Fibroblast of the aortic adventitia (primary cell): ENCODE measurements at places on chromosomes 4 and X. TPM values are rescaled to one million over a fixed set of nuclear protein-coding genes. Genes with fewer than 3 reads are reported as not detected.

GRCh38 chrX:46327566-46328115 lies 217.6 kb downstream of the ZNF674 start:
- peak; percentile 47 for DNase-seq

- DNase-seq: peak; percentile 9
Measured at GRCh38 chr4:54498661-54499111, 159.1 kb upstream of the KIT start.

Gene ITIH6
- not detected in 2 replicates for total RNA-seq

DNA sequence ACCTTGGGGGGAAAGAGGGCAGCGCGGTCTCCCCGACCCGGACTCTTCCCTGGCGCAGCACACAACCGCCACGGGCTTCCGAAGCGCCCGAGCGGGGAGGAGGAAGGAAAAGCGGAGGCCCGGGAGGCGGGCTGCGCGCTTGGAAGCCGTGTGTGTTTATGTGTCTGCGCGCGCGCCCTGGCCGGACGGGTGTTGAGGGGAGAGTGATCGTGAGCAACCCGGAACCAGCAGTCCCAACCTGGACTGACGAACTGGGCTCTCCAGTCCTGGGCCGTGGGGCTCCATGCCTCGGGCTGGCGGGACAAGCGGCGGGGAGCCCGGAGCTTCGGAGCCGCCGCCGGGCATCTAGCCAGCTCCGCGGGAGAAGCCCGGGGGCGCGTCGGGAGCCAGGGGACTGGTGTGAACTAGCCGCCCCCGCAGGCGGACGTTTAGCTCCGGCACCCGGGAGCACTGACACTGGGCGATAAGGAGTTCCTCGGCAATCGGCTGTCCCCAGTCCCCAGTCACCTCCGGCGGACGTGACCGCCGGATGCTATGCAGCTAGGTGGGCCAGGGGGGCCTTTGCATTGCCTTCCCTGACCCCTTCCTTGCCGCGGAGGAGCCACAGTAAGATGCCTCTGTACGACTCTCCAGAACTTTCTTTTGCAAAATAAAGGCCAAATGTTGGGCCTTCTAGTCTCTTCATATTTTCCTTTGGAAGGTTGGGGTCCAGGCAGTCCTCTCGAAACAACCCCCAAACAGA lies 74.8 kb upstream of the BCOR start:
- no peak for DNase-seq

DNA sequence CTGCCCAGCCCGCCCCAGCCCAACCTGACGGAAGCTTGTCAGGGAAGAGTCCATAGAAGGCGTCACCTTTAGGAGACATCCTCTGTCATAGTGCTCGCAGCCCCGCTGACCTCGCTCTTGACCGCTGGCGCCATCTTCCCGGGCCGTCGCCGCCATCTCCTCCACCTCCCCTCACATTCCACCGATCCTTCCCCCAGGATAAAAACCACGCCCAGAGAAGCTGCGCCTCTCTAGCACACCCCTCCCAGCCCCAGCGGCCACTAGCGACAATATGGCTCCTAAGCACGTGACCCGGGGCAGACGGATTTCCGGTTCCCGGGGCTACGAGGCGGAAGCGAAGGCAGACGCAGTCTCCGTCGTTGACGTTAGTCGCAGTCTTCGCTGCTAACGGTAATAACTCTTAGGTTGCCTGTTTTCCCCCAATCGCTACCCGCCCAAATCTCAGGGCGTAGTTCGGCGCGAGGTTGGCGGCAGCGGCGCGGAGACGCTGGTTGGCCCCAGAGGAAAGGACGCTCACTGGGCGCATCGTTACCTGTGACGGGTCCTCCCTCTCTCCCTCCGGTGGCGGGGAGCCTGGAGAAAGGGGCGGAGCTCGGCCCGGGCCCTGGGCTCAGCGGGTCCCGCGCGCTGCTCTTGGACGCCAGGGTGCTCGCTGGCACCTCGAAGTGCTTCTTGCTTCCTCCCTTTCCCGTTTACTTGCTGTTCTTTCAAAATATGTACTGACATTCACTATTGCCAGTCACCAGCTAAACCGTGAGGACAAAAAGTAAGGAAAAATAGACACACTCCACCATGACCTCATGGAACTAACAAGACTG lies at the start of the genes RCHY1 and THAP6:
RCHY1 (minus strand) TSS at position 273 of the 818 bp plus-strand sequence; CDS start at position 156, 117 bp downstream.
THAP6 (plus strand) TSS at position 343 of the 818 bp plus-strand sequence. CDS start 980 bp downstream, outside the sequence.
- DNase-seq: peak; percentile 94

- peak; percentile 53 for DNase-seq
Measured at GRCh38 chr4:16034010-16034748, 49.6 kb downstream of the PROM1 start.

DNA sequence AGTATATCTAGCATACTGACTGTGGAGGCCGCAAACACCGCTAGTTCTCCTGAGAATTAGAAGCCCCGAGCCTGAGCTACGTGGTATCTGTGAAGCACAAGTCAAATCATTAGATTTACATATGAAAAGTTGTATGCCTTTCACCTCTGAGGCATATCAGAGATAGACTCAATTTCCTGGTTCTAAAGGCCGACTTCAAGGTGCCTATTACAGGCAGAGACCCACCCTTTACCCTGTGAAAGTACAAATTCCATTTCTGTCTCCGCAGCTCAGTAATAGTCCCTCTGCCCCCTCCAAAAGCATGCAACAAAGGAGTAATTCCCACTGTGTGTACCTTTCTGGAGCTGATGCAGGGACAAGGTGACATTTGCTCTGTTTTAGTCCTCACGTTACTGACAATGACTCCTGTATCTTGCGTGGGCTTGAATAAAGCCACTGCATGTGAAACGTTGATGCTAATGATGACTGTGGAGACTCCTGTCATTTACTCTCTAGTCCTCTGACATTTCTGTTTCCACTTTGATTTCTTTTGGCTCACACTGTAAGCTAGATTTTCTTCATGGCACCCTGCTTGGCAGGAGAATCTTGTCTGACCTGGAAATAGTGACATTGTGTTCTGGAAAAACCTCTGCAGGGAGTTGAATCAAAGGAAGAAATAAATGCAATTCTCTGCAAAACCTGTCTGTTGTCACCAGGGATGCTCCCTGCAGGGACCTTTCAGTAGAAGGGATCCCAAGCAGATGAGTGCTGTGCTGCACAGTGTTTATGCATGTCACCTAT lies 273.2 kb upstream of the EMCN start:
- DNase-seq: no peak

DNA sequence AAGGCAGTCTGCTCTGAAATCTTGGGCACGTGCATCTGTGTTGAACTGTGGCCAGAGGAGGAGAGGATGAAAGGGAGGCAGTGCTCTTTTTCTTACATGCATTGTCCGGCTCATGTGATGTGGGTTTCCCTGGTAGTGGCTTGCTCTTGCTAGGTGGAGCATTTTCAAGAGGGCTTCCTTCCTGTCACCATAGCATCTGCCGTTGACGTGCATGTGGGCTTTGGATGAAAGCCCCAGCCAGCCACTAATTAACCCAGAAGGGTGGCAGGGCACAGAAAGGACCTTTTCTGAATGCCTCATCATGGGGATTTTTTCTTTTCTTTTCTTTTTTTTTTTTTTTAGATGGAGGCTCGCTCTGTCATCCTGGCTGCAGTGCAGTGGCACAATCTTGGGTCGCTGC lies 121.3 kb downstream of the GPR143 start:
- no peak for DNase-seq

DNA sequence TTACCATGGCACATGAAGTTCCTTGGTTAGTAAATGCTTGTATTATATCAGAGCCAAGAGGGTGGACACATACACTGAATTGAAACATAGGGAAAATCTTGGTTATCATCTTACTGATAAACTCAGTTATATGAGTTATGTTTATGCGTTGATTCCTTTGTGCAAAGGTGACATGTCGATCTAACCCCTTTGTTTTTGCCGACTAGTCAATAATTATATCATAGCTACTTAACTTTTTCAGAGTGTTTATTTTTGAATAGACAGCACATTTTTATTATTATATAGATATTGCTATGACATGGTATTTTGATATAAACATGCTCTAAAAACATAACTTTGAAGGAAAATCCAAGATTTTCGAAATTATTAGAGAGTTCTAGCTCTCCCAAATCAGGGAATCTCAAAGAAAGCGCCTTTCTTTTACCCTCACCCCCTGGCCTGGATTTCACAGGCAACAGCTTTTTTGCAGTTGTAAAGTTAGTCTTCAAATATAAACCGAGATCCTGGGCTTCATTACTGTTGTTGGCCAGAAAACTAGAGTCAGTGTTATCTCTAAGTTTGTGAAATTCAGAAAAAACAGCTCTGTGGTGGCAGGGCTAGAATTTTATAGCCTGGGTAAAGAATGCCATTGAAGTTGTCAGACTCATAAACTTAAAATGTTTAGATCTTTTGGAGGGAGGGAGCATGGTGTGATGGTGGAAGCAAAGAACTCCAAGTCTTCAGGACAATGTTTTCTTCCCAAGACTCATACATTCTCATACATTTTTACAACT lies 45.8 kb upstream of the PITX2 start:
- DNase-seq: no peak

Gene TEX11
- not detected in 2 replicates for total RNA-seq

GRCh38 chr4:112279882-112280315 lies 5.8 kb downstream of the TIFA start:
- DNase-seq: no peak

DNA sequence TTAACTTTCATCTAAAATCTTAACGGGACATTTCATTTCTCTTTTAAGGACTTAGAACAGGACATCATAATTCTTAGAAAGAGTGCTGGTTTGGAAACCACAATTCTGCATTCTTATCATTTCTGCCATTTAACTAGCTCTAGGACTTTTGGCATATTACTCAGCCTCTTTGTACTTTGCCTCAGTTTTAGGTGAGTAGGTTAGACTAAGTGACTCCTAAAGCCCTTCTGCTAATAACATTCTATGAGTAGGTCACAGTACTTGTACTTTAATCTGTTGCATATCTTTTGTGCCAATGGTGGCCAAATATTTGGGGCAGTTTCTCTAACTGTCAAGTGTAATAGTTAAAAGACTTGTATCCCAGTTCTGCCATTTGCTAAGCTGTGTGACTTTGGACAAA lies 115.4 kb upstream of the NUDT6 start:
- peak; percentile 53 for DNase-seq

DNA sequence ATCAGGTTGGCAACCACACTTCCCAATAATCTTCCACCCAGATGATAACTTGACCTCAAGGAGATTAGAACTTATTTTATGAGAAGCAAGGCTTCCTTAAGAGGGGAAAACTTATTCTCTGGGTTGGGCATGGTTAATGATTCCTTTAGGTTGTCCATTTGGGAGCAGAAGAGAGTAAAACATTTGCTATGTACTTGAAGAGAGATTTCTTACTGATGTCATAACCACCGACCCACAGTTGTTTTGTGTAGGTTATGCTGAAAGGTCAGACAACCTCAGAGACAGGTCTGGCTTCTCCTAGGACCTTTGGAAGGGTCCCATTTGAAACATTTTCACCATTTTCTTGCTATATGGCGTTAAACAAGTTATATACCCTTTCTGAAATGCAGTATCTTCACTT lies 56.1 kb downstream of the FAM114A1 start:
- no peak for DNase-seq

- no peak for DNase-seq
Measured at GRCh38 chr4:108141213-108141950, 27.4 kb downstream of the LEF1 start.

- DNase-seq: peak; percentile 47
Measured at GRCh38 chr4:17385403-17385802, 126.5 kb downstream of the QDPR start.

- no peak for DNase-seq
Measured at GRCh38 chr4:111595456-111595855, 549.8 kb upstream of the FAM241A start.

DNA sequence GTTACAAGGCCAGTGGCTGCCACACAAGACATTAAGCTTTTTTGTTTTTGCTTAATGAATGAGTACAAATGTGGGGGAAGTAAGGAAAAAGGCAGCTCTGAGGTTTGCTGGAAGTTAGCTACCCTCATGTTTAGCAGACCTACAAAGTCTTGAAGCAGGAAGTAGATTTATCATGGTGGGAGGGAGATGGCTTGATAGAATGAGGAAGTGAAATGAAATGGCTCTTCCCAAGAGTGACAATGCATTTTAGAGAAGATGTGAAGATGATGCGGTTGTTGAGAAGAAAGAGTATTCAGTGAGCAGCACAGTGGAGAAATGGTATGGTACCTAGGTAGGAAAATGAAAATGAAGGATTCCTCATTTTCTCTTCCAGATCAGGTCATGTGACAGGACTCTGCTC lies 108.0 kb downstream of the SLIT2 start:
- no peak for DNase-seq

DNA sequence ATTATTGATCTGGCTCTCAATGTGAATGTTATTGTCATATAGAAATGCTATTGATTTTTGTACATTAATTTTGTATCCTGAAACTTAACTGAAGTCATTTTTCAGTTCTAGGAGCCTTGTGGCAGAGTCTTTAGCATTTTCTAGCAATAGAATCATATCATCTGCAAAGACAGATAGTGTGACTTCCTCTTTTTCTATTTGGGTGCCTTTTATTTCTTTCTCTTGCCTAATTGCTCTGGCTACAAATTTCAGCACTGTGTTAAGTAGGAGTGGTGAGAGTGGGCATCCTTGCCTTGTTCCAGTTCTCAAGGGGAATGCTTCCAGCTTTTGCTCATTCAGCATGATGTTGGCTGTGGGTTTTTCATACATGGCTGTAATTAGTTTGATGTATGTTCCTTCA lies 102.7 kb downstream of the SH3BGRL start:
- DNase-seq: no peak

Gene CFAP47
- not detected in 2 replicates for total RNA-seq

Gene ARHGAP10
- total RNA-seq: 32.1 and 45.0 TPM in 2 replicates

GRCh38 chrX:153726286-153727122 lies 1.8 kb downstream of the ABCD1 start:
- DNase-seq: peak; percentile 38

Gene XAGE2
- not detected in 2 replicates for total RNA-seq

GRCh38 chr4:47615385-47615784 lies 130.3 kb downstream of the ATP10D start:
- DNase-seq: peak; percentile 23

DNA sequence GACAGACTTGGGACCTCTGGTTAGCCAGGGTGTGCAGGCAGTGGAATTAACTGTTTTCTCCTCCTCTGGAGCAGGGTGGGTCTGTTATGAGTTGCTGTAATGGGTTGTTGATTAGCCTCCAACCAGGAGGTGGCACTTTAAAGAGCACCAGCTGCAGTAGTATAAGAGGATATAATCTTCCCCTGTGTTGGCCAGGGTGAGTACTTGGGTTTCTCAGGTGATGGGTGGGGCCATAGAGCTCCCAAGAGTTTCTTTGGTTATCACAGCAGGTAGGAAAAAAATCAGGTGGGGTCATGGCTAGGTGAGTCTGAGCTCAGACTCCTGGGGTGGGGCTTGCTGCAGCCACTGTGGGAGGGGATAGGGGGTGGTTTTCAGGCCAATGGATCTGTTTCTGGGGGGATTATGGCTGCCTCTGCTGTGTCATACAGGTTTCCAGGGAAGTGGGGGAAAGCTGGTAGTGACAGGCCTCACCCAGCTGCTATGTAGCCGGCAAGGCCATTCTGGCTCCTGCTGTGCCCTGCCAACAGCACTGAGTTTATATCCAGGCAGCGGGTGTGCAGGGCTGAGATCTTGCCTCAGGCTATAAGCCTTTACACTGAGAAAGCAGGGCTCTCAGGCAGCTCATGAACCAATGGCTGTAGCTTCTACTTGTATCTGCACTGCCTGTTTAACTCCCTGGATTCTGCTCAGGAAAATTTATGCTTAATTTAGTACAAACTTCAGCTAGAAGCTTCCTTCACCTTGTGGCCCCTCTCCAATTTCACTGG lies 70.1 kb downstream of the CCNG2 start:
- DNase-seq: no peak

Gene RPS6KA6
- total RNA-seq: 4.2 and 7.0 TPM in 2 replicates

Gene CENPVL2
- 0.41 TPM in 1 of 2 replicates, not detected in the other for total RNA-seq
